ENCODE measurements at places on chromosomes 12 and 14. TPM values are rescaled to one million over a fixed set of nuclear protein-coding genes. Genes with fewer than 3 reads are reported as not detected.

- H3K27ac ChIP-seq = peak overlapping the region; percentile 92
- peaks cover 66% of the 10 kb centered on the region for H3K36me3 ChIP-seq
- no peaks in the 10 kb centered on the region for H3K27me3 ChIP-seq
- DNase-seq = peak; percentile 51
These were observed 24.2 kb downstream of the CRACR2A start for GRCh38 chr12:3728686-3729085.

DNA sequence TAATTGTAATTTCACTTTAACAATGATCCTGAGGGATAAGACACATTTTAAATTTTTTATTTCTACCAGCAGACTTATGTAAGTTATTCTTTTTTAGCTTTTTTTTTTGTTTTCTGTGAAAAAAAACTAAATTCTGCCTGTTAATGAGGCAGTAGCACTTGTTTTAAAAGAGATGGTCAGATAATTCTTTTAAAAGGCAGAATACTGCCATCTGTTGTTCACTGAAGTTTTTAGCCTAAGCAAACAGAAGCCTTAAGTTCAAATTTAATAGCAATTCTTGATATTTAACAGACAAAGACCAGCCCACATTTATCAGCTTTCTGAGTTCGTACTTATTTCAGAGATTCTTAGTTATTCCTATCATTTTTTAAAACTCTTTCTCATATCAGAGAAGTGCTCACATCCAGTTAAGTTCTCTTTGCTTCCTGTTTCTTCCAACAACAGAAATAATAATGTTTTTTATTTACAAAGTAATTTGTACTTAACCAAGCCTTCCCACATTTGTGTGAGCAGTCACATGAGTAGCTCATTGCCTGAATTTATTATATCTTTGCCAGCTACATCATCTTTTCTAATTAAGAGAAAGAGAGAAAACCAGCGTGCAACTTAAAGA, 93.4 kb upstream of the SLCO1C1 start:
- H3K4me1 ChIP-seq = no peaks in the 10 kb centered on the region
- H3K36me3 ChIP-seq = no peaks in the 10 kb centered on the region
- H3K27me3 ChIP-seq = no peaks in the 10 kb centered on the region
- H3K4me3 ChIP-seq = no peak overlapping the region
- no peak overlapping the region for H3K27ac ChIP-seq
- DNase-seq = no peak

GRCh38 chr12:7948589-7949260, 12.7 kb upstream of the SLC2A3 start:
- DNase-seq = no peak
- H3K27ac ChIP-seq = no peak overlapping the region
- H3K36me3 ChIP-seq = no peaks in the 10 kb centered on the region

- H3K27me3 ChIP-seq = no peaks in the 10 kb centered on the region
- peaks cover 26% of the 10 kb centered on the region for H3K4me1 ChIP-seq
- H3K36me3 ChIP-seq = peaks cover 5% of the 10 kb centered on the region
- H3K4me3 ChIP-seq = no peak overlapping the region
- DNase-seq = no peak
These were observed 81.4 kb downstream of the ACTN1 start for GRCh38 chr14:68897559-68898155.

GRCh38 chr12:93978553-93978952, 169.8 kb upstream of the PLXNC1 start:
- peaks cover 2% of the 10 kb centered on the region for H3K27me3 ChIP-seq
- peaks cover 2% of the 10 kb centered on the region for H3K36me3 ChIP-seq
- H3K27ac ChIP-seq = no peak overlapping the region
- peaks cover 31% of the 10 kb centered on the region for H3K4me1 ChIP-seq
- no peak overlapping the region for H3K4me3 ChIP-seq

DNA sequence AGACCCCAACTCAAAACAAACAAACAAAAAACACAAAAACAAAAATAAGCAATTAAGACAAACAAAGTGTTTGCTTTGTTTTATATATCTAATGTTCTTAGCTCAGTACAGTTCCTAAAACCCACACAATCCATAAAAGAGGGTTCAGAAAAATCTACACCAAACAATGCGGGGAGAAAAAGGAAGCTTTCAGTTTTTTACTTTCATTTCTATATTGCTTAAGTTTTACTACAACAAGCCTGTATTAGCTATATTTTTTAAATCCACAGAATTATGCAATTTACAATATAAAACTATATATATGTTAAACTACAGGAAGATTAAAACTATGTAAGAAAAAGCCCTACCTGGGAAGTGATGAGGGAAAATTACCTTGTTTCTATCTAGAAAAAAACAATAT, 41.4 kb downstream of the CLIP1 start:
- H3K27me3 ChIP-seq = no peaks in the 10 kb centered on the region
- H3K4me1 ChIP-seq = peaks cover 11% of the 10 kb centered on the region
- no peak for DNase-seq
- H3K4me3 ChIP-seq = no peak overlapping the region
- no peak overlapping the region for H3K27ac ChIP-seq

DNA sequence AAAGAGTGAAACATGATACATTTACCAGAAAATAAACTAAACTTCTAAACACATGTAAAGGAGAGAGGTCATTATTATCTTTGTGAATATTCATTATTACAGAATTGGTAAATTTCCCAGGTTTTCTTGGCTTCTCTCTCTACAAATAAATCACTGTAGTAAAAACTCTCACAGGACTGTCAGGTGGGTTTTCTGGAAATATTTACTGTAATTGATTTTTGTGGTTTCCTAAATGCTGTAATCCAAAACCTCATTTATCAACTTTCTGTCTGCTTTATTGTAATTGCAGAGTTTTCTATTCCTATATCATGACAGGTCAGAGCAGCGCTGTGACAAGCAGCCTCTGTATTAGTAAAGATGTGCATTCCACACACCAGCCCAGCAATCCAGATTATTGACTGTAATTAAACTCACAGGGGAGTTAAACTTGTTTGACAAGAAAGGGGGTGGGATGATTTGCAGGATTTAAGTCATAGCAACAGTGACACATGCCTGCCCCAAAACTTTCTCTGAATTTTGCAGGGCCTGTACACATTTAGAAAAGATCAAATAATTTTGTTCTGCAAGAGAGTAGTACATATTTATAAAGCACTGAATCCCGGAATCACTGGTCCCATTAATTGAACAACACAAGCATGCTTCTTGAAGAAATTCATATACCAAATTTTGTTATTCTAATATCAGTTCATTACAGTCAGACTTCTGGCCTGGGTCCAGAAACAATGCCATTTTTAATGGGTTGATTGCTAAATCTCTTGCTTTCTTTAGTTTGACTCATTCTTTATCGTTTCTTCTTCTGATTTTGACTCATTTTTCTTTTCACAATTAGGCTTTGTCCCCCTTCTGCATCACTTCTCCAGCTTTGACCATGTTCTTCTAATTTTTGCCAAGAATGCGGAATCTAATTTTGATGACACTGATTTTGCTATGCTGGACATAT, 42.2 kb downstream of the PTPRO start:
- no peak overlapping the region for H3K27ac ChIP-seq
- DNase-seq = no peak

GRCh38 chr12:93111773-93112172, 182.7 kb upstream of the EEA1 start:
- H3K36me3 ChIP-seq = no peaks in the 10 kb centered on the region
- DNase-seq = no peak
- H3K27ac ChIP-seq = no peak overlapping the region

- no peak overlapping the region for H3K4me3 ChIP-seq
- H3K27ac ChIP-seq = no peak overlapping the region
These were observed 45.7 kb downstream of the NPAS3 start for GRCh38 chr14:32984241-32984930.

GRCh38 chr14:60309867-60310552, 61.0 kb downstream of the PPM1A start:
- H3K27ac ChIP-seq = no peak overlapping the region
- H3K4me1 ChIP-seq = no peaks in the 10 kb centered on the region
- H3K4me3 ChIP-seq = no peak overlapping the region
- no peaks in the 10 kb centered on the region for H3K36me3 ChIP-seq

- peaks cover 90% of the 10 kb centered on the region for H3K4me1 ChIP-seq
- H3K27me3 ChIP-seq = no peaks in the 10 kb centered on the region
- peak overlapping the region; percentile 83 for H3K27ac ChIP-seq
- H3K4me3 ChIP-seq = peak overlapping the region; percentile 4
- H3K36me3 ChIP-seq = peaks cover 56% of the 10 kb centered on the region
These were observed 56.5 kb downstream of the SUSD6 start for GRCh38 chr14:69667938-69668335.

DNA sequence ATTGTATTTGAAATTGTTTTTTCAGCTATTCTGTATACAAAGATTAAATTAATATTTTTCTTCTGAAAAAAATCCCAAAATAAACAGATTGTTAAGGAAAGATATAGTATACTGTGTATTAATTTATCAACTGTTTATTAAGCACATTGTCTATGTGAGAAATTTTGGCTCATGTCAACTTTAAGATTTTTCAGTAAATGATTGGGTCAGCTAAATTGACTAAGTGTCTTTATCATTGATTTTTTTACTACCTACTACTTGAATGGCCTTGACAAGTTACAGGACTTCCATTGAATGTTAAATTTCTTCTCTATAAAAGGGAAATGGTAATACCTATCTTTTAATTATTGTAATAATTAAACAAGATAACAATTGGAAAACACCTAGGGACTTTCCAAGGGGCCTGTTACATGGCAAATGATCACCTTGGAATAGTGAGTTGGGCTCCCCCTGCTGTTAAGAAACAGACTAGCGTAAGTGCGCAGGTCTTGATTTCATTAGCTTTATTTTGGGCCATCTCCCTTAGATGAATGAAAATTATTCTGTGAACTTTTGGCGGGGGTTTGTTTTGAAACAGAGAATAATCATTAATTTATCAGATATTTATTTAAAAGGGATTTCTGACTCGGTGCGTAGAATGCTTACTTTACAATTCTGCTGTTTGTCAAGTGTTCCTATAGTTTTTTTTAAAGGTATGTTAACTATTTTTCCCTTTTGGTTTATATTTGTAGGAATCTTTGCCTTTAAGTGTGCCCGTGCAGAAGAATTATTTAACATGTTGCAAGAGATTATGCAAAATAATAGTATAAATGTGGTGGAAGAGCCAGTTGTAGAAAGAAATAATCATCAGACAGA, 14.5 kb upstream of the CCT2 start:
- peak; percentile 65 for DNase-seq
- H3K36me3 ChIP-seq = peaks cover 25% of the 10 kb centered on the region
- H3K4me1 ChIP-seq = peaks cover 8% of the 10 kb centered on the region
- no peak overlapping the region for H3K4me3 ChIP-seq

DNA sequence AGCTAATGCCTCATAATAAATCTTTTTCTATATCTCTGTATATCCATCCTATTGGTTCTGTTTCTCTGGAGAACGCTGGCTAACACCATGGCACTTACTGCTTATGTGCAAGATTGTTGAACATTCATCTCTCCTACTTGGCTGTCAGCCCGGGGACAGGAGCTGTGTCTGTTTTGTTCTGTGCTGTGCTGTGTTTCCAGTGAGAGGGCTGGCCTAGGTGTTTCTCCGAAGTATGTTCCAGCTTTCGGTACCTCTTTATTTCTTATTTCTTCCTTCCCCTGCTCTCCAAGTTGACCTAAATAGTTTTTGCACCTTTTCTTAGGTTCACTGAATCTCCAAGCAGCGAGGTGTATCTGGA, 18.8 kb upstream of the NR4A1 start:
- no peak for DNase-seq
- no peak overlapping the region for H3K27ac ChIP-seq
- H3K27me3 ChIP-seq = peaks cover 29% of the 10 kb centered on the region
- peak overlapping the region; percentile 48 for H3K4me3 ChIP-seq
- no peaks in the 10 kb centered on the region for H3K36me3 ChIP-seq

GRCh38 chr12:75990189-75990912, 41.2 kb downstream of the PHLDA1 start:
- H3K27ac ChIP-seq = no peak overlapping the region
- H3K27me3 ChIP-seq = no peaks in the 10 kb centered on the region
- no peak overlapping the region for H3K4me3 ChIP-seq
- peaks cover 12% of the 10 kb centered on the region for H3K4me1 ChIP-seq
- no peak for DNase-seq
- H3K36me3 ChIP-seq = peaks cover 14% of the 10 kb centered on the region

DNA sequence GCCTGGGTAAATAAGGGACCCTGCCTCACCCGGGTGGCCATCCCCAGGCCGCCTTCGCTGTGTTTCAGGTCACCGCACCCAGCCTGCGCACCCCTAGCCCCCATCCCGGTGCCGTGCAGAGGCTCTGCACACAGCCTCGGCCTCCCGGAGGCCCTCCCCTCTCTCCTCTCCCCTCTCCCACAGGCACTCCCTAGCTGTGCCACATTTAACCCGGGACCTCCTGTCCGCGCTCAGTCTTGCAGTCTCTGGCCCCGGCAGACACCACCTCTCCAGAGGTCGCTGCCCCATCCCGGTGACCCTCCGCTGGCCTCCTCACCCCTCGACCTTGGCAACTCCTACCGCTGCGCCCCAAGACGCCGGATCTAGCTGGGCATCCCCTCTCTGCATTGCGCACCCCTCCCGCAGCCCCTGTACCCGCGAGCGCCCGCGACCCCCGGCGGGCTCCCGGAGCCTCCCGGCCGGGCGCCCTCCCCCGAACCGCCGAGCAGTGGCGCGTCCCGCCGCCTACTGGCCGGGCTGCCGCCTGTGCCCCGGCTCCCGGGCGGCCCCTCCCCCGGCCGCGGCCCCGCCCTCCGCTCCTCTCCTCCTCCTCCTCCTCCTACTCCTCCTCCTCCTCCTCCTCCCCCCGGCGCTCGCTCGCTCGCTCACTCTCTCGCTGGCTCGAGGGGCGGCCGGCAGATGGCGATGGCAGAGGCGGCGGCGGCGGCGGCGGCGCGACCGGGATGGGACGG, 120.7 kb downstream of the AACS start:
- peaks cover 6% of the 10 kb centered on the region for H3K4me1 ChIP-seq
- H3K27ac ChIP-seq = no peak within 1 kb of the TSS
- peak within 1 kb of the TSS; percentile 22 for H3K4me3 ChIP-seq
- H3K27me3 ChIP-seq = peaks cover 64% of the 10 kb centered on the region
- no peaks in the 10 kb centered on the region for H3K36me3 ChIP-seq

DNA sequence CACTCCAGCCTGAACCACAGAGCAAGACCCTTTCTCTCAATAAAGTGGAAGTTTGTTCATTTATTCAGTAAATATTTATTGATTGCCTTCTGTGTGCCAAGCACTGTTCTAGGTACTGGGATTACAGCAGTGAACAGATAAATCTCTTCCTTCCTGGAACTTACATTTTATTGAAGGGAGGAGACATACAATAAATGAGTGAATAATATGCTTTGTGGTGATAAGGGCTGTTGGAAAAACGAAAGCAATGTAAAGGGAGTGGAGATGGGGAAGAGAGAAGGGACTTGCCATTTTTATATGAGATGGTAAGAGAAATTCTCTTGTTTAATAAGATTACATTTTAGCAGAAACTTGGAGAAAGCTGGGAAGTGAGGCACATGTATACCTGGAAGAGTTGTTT, 1.6 kb downstream of the GSKIP start:
- peaks cover 42% of the 10 kb centered on the region for H3K4me1 ChIP-seq
- H3K27me3 ChIP-seq = no peaks in the 10 kb centered on the region
- H3K4me3 ChIP-seq = peak overlapping the region; percentile 79
- H3K36me3 ChIP-seq = peaks cover 11% of the 10 kb centered on the region

DNA sequence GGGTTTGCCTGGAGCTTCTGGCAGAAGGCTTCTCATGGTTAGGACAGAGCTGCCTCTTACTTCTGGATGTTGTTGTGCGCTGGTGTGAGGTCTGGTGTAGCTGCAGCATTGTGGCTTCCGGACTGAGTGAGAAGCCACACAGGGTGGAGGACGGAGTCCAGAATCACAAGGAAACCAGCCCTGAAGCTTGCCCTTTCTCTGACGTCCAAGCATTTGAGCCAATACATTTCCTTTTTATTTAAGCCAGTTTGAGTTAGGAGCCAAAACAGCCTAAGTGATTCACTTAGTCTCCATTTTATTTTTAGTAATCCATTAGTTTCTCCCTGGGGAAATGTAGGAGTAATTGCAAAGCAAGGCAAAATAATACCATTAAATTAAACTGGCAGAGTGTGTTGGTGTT, 402.4 kb upstream of the RGS6 start:
- H3K4me3 ChIP-seq = no peak overlapping the region
- no peak for DNase-seq
- peaks cover 1% of the 10 kb centered on the region for H3K4me1 ChIP-seq
- H3K36me3 ChIP-seq = peaks cover 24% of the 10 kb centered on the region
- no peak overlapping the region for H3K27ac ChIP-seq

PKP2 gene
- not detected for total RNA-seq

BAZ2A gene
- total RNA-seq = 116 TPM

PPP1R1A gene
- total RNA-seq = not detected

Data from activated CD4-positive, alpha-beta T cell treated with anti-CD3 and anti-CD28 coated beads, Interleukin-2, amount 10 ng/mL, durations not matched to agents 7 days and 5 days (primary cell).